ENCODE measurements at places on chromosomes 11 and 22.

DNA sequence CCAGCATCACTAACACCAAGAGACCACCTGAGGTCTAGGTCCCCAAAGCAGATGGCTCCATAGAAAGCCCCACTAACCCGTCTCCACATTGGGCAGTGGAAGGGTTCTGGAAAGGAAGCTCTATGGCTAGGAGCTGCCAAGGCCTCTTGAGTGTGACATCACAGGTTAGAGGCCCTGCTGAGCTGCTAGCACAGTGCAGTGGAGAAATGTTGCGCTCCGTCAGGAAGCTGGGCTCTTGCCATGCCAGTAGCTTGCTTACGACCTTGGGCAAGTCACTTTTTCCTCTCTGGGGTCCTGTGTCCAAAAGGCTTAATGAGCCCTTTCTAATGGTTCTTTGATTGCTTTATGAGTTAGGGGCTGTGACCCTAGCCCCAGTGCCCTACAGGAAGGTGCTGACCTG lies 10.6 kb downstream of the PIK3IP1 start:
- DNase-seq: no peak

GRCh38 chr11:119608201-119608600 lies 120.8 kb downstream of the NECTIN1 start:
- DNase-seq: no peak

- no peak for DNase-seq
Measured at GRCh38 chr11:18193010-18193409, 20.4 kb downstream of the MRGPRX4 start.

DNA sequence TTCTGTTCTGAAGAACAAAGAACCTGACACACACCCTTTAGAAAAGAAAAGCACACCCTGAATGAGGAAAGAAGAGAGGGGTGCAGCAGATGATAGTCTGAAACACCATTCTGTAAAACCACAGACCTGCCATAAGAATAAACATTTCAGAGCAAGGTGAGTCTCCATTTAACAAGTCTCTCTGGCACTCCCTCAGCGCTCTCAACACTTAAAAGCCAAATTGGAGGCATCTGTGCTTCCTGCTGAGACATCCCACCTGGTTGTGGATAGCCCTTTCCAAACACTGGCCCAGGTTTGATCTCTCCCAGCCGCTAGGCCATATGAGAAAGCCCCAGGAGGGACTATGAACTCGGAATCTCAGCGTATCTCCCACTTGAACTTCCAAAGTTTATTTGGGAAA lies 36.3 kb downstream of the ETS1 start:
- DNase-seq: no peak

DNA sequence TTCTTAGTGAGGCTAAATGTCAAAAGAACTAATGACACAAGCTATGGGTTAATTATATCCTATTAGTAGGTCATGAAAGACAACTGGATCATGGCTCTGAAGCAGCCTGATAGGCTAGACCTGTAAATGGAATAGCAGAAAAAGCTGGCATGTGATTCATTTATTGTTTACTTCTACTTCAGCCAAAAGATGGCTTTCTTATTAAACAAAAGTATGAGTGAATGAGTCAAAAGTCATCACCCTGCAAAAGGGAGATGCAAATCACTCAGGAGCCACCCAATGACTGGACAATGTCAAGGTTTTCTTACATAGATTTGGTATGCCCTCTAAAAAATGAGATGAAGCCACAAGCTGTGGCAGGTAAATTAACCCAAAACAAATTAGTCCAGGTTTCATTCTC lies 138.0 kb downstream of the TRPC6 start:
- DNase-seq: no peak

Measured in NCI-H748 treated with DMSO at 0.1 percent for 48 hours (cell line).